ENCODE measurements at places on chromosomes 2 and 18. TPM values are rescaled to one million over a fixed set of nuclear protein-coding genes. Genes with fewer than 3 reads are reported as not detected.

The SLC39A10 gene
- total RNA-seq, result 22.5 TPM

- no peak for DNase-seq
Observed at GRCh38 chr2:98944775-98945174, 8.8 kb upstream of the CRACDL start.

DNA sequence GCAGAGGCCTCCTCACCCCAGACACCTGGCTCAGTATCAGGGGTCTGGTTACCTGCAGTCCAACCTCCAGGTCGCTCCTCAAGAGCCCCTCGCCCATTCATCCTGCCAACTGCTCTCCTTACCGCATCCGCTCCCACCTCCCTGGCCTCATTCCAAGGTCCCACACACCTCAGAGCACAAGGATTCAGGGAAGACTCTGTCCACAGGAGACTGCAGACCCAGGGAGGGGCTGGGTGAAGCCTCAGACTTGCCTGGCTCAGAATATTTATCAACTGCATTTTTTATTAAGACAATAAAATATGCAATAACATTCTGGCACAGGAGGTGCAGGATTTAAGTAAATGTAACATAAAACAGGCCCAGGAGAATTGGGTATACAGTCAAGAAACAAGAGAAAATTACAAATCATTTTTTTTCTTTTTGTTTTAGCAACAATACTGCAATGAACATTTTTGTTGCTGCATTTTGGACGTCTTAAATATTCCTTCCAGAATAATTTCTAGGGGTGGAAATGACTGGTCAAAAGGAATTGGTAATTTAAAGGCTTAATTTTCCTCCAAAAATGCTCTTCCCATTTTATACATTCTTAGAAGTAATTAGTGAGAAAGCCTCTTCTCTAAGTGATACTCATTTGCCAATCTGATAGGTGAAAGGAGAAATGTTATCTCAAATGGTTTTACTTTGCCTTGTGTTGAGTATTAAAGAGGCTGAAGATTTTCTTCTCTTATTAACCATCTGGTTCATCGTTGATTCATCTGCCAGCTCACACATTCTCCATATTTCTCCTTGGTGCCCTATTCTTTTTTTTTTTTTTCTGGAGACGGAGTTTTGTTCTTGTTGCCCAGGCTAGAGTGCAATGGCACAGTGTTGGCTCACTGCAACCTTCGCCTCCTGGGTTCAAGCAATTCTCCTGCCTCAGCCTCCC is 42.5 kb downstream of the TEX44 start:
- peak; percentile 35 for DNase-seq

DNA sequence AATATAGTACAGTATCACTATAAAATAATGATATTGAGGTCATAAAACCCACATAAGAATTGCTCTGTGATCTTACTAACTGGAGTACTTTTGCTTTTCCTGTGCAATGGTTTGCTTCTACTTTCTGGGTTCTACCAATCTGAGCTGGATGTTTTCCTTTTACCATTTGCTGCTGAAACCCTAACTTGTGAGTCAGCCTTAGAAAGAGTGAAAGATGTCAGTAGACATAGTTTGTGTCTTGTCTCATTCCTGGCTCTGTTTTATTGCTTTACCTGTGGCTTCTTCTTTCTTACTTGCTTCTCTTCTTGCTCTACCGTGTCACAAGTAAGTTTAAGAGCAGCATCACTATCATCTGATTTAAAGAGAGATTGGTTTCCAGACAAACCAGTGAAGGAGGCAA is 61.0 kb downstream of the MBD2 start:
- DNase-seq, result no peak

DNA sequence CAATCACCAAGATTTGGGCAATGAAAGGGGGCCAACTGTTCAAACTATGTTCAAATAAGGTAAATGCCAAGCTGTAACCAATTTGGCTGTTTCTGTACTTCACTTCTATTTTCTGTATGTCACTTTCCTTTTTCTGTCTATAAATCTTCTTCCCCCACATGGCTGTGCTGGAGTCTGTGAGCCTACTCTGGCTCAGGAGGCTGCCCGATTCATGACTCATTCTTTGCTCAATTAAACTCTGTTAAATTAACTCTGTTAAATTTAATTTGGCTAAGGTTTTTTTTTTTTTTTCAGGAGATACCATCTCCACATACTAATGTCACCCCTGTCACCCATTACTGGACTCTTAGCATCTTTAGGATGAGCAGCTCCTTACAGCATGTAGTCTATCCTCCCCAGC is 178.8 kb upstream of the TWIST2 start:
- DNase-seq, result no peak

GRCh38 chr2:238808761-238809160 is 39.1 kb upstream of the TWIST2 start:
- DNase-seq, result no peak
